ENCODE measurements at places on chromosomes 2 and 18. TPM values are rescaled to one million over a fixed set of nuclear protein-coding genes. Genes with fewer than 3 reads are reported as not detected.

- H3K36me3 ChIP-seq, result no peaks in the 10 kb centered on the region
- H3K4me3 ChIP-seq, result no peak overlapping the region
- no peak for DNase-seq
Observed at GRCh38 chr2:241074065-241074818, 27.8 kb downstream of the MTERF4 start.

GPBAR1 gene
- 3.3 TPM for total RNA-seq

DNA sequence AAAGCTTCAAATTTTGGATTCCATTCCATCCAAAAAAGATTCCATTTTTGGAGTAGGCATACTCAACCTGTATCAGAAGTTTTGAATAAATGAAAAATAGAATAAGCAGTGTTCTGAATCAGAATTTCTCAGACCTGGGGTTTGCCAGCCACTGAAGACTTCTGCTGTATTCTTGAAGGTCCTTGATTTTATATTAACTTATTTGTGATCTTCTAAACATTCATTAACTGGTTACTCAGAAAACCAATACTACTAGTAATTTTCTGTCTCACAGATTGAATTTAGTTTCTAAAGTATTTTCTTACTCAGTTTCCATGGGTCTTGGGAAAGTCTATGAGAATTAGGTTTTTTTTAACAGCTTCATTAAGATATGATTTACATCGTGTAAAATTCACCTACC lies 60.9 kb downstream of the RIF1 start:
- peaks cover 78% of the 10 kb centered on the region for H3K36me3 ChIP-seq
- no peaks in the 10 kb centered on the region for H3K27me3 ChIP-seq
- H3K4me1 ChIP-seq, result no peaks in the 10 kb centered on the region
- no peak overlapping the region for H3K27ac ChIP-seq
- H3K4me3 ChIP-seq, result no peak overlapping the region

PDE1A gene
- 2.1 TPM for total RNA-seq

ARPC2 gene
- total RNA-seq, result 284 TPM

Data from Peyer's patch (tissue), 4 donors.